ENCODE measurements at places on chromosomes 2 and 18.

DNA sequence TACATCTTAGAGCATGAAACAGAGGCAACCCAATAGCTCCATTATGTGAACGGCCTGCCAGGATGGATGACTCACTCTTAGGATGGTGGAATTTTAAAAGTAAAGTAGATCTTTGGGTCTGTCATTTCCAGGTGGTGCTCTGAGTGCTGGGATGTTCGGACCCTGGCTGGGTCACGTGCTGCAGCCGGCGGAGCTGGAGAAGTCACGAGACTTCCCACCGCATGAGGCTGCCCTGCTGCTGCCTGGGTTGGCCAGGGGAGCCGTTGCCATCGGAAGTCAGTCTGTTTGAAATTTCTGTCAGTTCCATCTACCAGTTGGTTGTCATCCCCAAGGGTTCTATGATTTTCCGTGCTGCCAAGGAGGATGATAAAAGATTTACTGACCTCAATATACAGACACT, 93.3 kb upstream of the ALKAL2 start:
- no peak for DNase-seq

GRCh38 chr18:13494871-13495445, 231.4 kb downstream of the FAM210A start:
- DNase-seq = no peak

- DNase-seq = no peak
These were observed 136.1 kb upstream of the LGALSL start for GRCh38 chr2:64317707-64318475.

- DNase-seq = no peak
These were observed 8.5 kb upstream of the NCL start for GRCh38 chr2:231472816-231473215.

- DNase-seq = no peak
These were observed 44.5 kb downstream of the DNER start for GRCh38 chr2:229669841-229670240.

DNA sequence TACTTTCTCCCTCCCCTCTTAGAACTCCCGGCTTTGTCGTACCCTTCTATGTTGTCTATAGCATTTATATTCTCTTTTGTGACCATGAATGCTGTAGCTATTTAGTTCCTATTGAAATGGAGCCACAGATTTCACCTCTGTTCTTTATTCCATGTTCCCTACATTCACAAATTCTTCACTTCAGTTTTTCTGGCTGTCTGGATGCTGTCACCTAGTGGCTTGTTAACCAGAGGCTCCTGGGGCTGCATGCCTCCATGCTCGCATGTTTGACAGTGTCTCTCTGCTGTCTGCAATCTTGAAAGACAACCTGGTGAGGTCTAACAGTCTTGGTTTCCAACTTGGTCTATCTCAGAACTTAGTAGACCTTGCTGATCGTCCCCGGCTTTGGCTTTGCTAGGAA, 48.2 kb downstream of the CFAP221 start:
- no peak for DNase-seq

DNA sequence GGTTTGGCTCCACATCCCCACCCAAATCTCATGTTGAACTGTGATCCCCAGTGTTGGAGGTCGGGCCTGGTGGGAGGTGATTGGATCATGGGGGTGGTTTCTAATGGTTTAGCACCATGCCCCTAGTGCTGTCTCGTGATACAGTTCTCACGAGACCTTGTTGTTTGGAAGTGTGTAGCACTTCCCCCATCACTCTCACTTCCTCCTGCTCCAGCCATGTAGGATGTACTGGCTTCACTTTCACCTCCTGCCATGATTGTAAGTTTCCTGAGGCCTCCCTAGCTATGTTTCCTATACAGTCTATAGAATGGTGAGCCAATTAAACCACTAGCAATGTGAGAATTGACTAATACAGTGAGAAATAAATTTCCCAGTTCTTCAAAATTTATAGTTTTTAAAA, 325.9 kb downstream of the FSIP2 start:
- no peak for DNase-seq

DNA sequence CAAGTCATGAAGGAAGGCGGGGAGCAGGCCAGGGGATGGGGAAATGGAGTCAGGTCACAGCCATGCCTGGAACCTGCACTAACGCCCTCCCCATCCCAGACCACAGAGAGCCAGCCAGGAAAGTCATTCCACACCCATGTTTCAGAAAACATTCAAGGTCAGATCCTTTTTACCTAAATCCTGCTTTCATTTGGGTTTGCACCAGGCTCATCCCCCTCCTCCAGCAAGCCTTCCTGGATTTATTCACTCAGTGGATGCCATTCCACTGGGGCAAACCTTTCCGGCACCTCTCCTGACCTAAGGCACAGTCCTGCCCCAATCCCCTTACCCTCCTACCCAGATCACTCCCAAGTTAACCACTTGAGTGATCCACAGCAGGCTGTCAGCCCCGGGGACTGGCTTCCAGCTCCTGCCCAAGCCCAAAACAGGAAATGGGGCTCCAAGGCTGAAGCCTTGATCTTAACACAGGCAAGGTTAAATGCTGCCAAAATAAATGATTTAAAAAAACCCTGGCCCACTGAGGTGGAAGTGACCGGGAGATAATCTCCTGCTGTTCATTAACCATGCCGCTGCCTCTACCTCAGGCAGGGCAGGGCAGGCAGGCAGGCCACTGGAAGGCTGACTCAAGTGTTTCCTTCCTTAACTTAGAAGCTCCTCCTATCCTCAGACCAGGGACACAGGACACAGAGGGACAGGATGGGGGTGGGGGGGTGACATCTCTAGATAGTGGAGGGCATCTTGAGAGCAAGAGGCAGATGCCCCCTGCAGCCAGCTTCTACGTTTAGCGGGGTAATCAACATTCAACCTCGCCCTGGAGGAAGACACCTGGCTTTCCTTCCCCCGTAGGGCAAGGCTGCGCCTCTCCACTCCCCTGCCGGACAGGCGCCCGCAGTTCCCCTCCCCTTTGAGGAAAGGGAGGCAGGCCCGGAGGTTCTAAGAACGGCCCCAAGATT, 1.4 kb downstream of the RAB11FIP5 start:
- no peak for DNase-seq

GRCh38 chr2:114160263-114160981, 270.5 kb downstream of the ACTR3 start:
- no peak for DNase-seq

DNA sequence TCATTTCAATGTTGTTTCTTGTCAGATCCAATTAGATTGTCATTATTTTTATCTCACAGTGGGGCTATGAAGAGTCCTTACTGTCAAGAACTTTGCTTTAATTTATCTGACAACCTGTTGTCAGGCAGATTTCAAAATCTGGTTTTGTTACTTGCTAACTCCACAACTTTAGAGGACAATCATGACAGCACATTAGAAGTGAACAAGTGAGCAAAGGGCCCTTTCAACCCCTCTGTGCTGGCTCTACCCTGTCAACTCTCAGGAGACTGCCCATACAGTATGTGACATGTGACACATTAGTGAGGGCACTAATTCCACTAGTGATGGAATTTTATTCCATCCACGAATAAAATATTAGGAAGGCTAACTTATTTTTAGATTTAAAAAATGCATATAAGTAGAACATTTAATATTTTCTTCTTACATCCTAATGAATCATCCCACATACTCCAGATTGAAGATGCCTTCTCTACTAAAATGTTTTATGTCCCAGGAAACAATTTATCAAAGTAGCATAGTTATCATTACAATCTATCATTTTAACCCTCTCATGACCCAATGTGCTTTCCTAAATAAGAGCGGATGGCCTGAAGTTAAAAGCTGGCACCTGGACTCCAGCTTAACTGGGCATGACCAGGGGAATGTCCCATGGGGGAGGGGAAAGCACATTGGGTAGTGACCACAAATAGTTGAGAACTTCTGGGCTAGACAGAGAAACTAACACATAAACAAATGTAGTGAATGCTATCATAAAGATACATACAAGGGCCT, 97.6 kb upstream of the PPP1CB start:
- no peak for DNase-seq

Measured in AG04450 (cell line).